ENCODE measurements at places on chromosomes 2 and 18.

- DNase-seq = no peak
Observed at GRCh38 chr2:196586511-196586991, 53.0 kb upstream of the CCDC150 start.

- no peak for DNase-seq
Observed at GRCh38 chr2:85840091-85840490, 48.7 kb downstream of the ST3GAL5 start.

GRCh38 chr18:10061566-10062140, 147.8 kb downstream of the VAPA start:
- DNase-seq = no peak

DNA sequence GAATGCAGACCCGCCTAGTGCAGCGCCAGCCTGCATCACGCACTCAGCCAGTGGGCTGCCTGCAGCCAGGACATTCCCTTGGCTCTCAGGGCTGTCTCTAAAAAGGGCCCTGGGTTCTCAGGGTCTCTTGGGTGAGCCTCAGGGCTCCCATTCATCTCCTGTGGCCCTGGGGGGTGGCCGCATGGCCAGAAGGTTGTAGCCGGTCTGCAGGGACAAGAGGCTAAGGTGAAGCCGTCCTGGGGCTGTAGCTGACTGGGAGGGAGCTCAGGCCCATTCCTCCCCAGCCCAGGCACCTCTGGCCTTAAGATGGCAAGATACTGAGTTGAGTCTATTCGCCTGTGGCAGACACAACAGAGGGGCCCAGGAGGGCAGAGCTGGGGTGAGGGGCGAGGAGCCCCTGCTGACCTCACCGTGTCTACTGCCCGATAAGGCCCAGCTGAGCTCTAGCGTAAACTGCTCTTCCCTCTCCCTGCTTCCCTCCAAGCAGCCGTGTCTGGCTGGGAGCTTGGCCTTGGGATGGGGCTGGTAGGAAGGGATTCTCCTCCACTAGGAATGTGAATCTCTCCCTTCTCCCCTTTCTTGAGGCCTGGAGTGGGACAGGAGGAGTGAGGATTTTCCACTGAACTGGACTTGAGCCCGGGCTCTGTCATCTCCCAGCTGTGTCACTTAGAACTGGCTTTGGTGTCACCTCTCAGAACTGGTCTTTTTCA, 37.9 kb downstream of the INHBB start:
- DNase-seq = no peak

- no peak for DNase-seq
Observed at GRCh38 chr2:241848761-241849615, 9.7 kb downstream of the PDCD1 start.

- DNase-seq = no peak
Observed at GRCh38 chr2:240555541-240556250, 2.1 kb downstream of the ANKMY1 start.

DNA sequence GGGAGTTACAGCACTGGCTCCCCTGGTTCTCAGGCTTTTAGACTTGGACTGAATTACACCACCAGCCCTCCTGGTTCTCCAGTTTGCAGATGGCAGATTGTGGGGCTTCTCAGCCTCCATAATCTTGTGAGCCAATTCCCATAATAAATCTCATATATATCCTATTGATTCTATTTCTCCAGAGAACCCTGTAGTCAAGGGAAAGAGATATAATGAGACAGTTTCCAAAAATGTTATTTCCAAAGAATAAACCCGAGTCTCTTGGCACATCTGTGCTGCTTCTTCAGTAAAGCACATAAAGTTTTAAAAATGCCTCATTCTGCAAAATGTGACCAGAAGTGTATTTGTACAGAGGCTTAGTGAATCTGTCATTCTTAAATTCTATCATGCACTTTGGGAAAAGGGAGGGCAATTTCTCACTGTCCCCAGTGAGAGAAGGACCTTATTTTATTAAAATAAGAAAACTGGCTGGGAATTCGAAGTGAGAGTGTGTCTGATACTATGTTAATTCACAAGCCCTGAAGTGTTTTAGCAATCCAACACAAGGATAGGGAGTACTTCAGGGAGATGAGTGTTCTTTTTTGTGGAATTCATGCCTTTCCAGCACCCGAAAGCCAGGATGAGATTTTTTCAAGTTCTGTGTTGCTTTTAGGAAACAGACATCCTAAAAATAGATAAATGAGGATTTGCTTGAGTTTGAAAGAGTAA, 282.4 kb upstream of the CHAC2 start:
- no peak for DNase-seq
